ENCODE measurements at places on chromosomes 1 and 21. TPM values are rescaled to one million over a fixed set of nuclear protein-coding genes. Genes with fewer than 3 reads are reported as not detected.

DNA sequence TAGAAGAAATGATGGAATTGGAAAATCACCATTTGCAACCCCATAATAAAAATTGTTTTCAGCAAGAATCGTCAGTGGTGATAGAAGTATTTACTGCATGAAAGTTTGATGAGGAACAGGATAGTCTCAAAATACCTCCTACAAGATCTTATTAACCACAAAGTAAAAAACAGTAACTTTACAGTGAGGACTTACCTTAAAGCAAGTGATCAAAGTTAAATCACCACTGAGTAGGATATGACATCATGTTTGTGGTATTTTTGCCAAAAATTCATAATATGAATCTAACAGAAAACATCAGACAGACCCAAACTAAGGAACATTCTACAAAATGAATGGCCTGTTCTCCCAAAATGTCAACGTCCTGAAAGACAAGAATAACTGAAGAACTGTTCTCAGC, 19.9 kb downstream of the ALDH9A1 start:
- DNase-seq = no peak

Gene PDZK1
- polyA plus RNA-seq = 194 TPM

DNA sequence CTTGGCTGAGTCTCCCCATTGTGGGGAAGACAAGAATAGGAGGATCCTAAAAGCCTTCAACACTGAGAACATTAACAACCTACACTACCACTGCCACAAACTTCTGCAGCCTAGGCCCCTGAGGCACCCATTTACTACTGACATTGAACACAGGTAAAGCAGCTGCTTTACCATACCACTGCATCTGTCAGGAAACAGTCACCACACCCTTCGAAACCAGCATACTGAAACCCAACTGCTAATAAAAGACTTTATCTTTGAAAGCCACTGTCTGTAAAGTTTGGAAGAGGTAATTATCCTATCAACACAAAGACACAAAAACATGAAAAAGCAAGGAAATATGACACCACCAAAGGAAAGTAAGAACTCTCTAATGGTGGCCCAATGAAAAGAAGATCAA, 7.4 kb downstream of the IFNAR1 start:
- no peak for DNase-seq

Gene SPATA45
- polyA plus RNA-seq = 0.64 TPM

DNA sequence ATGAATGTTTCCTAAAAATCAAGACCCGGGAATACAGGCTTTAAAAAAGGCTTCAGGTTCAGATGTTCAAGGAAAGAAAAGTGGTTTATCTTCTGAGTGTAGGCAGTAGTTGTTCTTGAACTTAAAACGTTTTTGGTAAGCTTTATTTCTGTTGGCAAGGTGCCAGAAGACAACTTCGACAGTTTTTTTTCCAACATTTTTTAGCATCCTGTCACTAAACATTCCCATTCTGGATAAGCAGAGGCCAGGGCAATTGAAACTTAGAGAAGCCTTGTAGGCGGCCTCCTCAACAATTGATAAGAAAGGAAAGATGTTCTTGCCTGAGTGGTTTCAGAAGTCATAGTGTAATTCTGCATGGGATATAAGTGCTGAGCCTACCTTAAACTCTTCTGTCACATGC, 66.7 kb downstream of the PATJ start:
- no peak for DNase-seq

Gene MAP1LC3C
- 1.5 TPM for polyA plus RNA-seq

DNA sequence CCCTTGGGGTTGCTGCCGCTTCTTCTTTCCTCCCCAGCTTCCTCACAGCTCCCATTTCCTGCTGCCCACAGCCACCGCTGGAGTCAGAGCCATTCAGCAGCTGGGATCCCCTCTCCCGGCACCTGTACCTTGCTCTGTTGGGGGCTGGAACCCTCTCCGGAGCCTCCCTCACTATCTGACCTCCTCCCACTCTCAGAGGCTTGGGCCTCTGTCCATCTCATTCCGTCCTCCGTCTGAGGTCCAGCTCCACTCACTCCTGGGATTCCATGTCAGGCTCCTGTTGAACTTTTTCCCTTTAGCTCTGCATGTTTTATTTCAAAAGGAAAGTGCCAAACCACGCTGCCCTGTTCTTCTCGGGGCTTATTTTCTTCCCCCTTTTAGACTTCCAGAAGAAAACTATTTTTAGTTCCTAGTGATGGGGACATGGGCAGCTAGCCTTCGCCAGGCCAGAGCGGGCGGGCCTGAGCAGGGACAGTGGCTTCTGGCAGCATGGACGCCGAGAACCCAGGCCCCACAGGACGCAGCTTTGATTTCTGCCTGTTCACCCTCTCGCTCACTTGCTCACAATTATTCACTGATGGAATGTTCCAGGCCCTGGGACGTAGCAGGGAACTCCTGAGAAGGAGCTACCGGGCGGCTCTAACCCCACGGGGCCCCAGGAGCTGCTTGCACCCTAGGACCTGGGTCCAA, 79.2 kb downstream of the ARHGEF10L start:
- DNase-seq = no peak

Gene GON4L
- 39.1 TPM for polyA plus RNA-seq

Gene FCRL2
- not detected for polyA plus RNA-seq

DNA sequence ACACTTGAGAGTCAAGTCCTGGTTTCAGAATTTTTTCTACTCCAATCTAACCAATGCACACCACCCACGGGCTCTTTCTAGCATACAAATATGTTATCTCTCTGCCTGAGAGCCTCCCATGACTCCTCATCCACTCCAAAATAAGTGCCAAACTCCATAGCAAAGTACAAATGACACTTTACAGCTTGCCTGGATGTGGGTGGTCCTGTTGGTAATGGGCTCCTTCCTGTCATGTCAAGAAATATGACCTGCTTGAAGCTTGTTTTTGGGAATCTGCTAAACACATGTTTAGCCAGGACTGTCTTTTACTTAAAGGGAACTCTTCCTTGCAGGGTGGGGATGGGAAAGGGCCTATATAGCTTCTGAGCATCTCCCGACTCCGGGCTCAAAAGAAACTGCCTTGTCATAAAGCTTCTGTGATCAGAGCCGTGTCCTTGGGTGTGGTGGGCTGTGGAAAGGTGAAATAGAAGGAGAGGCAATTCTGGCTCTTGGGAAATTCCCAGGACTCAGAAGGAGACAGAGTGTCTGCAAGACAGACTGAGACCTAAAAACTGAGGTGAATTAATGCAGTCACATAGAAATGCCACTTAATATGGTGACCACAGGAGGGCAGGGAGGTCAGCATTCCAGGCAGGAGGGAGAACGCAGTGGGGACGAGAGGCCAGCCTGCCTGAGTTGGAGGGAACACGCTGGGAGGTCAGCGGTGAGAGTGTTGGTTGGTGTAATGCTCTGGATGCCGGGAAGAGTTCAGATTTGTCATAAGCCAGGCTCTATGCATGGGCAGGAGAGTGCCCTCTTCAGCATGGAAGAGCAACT, 6.1 kb upstream of the IGFN1 start:
- no peak for DNase-seq

Gene OR10Z1
- 0.03 TPM for polyA plus RNA-seq

All from right renal pelvis (tissue), 4 donors.